Left renal cortex interstitium (tissue), 4 donors: ENCODE measurements at places on chromosomes 3 and 15. TPM values are rescaled to one million over a fixed set of nuclear protein-coding genes. Genes with fewer than 3 reads are reported as not detected.

GRCh38 chr15:70447928-70448698 lies 315.2 kb downstream of the UACA start:
- no peak for DNase-seq

GRCh38 chr15:96166223-96167200 lies 164.0 kb upstream of the NR2F2 start:
- DNase-seq, result no peak

GRCh38 chr3:109154979-109155378 lies 18.5 kb downstream of the C3orf85 start:
- DNase-seq, result no peak

GRCh38 chr15:67137951-67138848 lies 72.8 kb downstream of the SMAD3 start:
- no peak for DNase-seq

DNA sequence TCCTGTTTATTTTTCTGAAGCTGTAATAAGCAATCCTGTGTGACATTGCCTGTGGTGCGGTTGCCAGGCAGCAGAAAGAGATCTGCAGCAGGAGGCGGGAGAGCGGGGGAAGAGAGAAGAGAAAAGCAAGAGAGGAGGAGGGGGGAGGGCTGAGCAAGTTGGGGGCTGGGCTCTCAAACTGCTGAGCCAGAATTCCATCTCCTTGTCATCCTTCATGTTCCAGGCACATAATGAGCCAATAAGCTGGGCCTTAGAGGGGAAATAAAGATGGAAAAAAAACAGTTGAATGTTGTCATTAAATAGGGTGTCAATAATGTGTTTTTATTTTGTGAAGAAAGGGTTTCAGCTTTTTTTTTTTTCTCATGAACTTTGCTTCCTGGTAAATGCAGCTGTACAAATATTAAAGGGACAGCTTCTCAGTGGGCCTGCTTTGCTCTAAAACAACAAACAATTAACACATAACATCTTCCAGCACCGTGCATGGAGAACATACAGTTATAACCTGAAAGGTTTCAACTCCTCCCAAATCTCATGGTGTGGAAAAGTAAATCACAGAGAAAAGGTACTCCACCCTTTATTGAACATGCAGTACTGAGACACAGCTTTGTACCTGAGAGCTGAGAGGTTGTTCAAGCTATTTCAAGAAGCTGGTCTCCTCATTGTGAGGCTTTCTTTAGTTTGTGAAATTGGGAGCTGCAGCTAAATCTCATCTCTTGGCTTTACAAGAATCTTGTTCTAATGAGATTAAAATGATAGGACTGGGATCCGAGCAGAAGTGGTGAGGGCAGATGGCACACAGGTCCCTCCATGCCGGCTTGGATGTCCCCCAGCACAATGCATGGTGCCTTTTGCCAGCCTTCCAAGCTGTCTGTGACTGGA lies 451.1 kb upstream of the KCNMB2 start:
- no peak for DNase-seq

- DNase-seq, result peak; percentile 47
Observed at GRCh38 chr3:160564949-160565441, 376 bp downstream of the KPNA4 start.

DNA sequence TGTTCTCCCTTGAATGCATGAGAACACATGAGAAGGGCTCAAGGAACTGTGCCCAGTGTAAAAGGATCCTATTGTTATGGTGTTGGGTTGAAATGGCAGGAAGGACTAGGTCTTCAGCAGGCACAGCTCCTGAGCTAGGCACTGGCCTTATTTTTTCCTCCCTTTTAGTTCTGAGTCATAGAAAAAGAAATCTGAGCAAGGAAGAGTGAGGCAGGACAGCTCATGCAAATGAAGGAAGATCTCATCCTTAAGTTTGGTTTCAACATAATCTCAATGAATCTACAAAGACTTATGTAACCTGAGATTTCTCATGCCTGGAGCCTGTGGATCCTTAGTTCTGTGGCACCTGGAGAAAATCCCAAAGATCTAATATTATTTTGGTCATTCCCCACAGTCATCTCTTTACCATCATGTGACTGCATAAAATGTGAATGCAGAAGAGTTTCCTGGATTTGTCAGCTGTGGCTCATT lies 188.6 kb upstream of the TBL1XR1 start:
- no peak for DNase-seq

- DNase-seq, result no peak
Observed at GRCh38 chr15:81160312-81161159, 26.5 kb downstream of the CFAP161 start.

GRCh38 chr3:9721700-9722060 lies 9.9 kb upstream of the BRPF1 start:
- no peak for DNase-seq

LRTM1 gene
- not detected for polyA plus RNA-seq

CCDC191 gene
- polyA plus RNA-seq, result 27.3 TPM

TLR9 gene
- 0.18 TPM for polyA plus RNA-seq
